ENCODE measurements at places on chromosomes 13 and 19.

GRCh38 chr13:35793823-35794222 lies 317.3 kb upstream of the MAB21L1 start:
- no peak for DNase-seq

DNA sequence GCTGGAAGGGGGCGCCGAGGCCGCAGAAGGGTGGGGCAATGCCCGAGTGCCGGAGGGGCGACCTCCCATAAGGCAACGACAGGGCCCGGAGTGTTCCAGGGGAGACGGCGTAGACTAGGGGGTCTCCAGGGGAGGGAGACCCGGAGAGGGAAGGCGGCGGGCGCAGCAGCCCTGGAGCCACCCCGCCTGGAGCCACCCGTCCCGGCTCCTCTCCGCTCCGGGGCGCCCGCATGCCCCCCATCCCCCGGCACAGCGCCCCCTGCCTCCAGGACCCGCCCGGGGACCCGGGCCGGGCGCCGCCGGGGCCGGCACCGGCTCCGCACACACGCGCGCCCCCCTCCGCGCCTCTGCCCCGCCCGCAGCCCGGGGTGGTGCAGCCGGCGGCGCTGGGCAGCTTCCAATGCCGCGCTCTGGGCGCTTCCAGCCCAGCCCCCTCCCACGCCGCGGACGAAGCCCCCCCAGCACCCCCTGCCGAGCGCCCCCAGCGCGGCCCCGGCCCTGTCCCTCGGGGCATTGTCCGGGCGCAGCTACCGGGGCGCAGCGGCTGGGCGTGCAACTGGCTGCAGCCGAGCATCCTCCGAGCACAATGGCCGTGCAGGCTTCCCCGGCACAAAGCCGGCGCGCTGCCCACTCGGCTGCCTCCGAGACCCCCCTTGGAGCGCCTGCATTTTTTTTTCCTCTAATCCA lies 519 bp downstream of the PTPRS start:
- DNase-seq = no peak

DNA sequence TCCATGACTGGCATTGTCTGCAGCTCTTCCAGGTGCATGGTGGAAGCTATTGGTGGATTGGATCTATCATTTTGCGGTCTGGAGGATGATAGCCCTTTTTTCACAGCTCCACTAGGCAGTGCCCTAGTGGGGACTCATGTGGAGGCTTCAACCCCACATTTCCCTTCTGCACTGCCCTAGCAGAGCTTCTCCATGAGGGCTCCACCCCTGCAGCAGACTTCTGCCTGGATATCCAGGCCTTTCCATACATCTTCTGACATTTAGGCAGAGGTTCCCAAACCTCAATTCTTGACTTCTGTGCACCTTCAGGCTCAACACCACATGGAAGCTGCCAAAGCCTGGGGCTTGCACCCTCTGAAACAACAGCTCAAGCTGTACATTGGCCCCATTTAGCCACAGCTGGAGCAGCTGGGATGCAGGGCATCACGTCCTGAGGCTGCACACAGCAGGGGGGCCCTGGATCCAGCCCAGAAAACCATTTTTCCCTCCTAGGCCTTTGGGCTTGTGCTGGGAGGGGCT lies 800.2 kb upstream of the MIR17HG start:
- DNase-seq = no peak

DNA sequence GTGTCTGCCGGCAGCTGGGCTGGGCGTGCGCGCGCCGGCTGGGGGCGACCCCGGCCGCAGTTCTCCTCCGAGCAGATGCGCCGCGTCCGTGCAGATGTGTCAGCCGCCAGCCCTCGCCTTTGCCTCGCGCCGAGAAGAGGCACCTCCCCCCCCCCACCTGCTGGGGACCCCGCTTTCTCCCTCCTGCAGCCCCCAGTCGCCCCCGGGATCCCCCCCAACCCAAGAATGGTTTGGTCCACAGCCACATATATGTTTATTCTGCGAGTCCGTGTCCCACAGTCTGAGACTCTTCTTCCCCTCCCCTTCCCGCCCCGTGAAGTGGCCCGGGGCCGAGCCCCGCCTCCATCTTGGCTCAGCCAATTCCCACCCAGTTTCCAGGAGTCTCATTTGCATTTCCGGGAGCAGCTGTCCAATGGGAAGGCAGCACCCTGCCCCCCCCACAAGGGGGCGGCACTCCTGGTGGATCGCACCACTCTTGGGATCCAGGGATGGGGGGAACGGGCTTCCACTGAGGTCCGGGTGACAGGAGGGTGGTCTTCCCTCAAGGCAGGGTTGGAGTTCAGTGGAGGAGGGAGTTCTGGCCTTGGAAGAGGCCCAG lies 8.6 kb downstream of the ISOC2 start:
- DNase-seq = no peak
